ENCODE measurements at places on chromosomes 16 and 17.

GRCh38 chr16:15038689-15039088 lies 17.2 kb downstream of the NTAN1 start:
- peak; percentile 43 for DNase-seq

- DNase-seq, result no peak
Measured at GRCh38 chr16:79318143-79318899, 282.2 kb downstream of the MAF start.

- DNase-seq, result peak; percentile 24
Measured at GRCh38 chr17:29726715-29727252, 104.1 kb upstream of the CORO6 start.

- no peak for DNase-seq
Measured at GRCh38 chr17:4643676-4644075, 2.2 kb upstream of the ALOX15 start.

DNA sequence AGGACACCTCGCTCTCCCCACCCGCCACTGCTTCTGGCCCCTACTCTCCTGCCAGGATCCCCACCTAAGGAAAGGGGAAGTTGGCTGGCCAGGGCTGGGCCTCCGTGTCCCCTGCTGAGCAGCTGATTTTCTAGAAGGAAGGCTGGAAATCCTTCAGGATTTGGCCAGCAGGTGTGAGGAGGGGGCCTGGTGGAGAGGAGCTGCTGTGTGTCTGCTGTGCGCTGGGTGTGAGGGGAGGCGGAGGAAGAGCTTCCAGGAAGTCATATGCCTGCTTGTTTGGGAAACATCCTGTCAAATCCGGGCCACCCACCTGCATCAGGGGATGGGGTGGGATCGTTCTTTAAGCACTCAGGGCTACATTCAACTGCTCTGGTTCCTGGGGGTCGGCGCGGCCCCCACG lies 28.6 kb downstream of the TPSG1 start:
- DNase-seq, result no peak

GRCh38 chr17:50263331-50264262 lies 10.7 kb upstream of the TMEM92 start:
- DNase-seq, result no peak

DNA sequence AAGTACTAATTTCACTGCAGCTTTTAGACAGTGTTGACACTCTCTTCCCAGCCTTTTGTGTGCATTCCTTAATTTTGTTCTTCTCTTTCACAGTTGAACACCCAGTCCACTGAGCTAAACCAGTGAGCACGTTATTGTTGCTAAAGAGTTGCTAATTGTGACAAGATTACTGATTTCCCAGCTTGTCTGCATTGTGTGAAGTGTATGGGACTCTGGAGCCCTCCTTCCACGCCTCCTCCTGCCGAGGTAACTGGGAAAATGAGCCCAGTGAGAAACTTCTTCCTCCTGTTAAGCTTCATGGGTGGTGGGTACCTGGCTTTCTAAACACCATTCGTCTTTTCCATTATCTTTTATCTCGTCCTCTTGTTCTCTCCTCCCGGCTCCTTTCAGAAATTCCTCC lies 29.8 kb upstream of the DNAH17 start:
- DNase-seq, result no peak

DNA sequence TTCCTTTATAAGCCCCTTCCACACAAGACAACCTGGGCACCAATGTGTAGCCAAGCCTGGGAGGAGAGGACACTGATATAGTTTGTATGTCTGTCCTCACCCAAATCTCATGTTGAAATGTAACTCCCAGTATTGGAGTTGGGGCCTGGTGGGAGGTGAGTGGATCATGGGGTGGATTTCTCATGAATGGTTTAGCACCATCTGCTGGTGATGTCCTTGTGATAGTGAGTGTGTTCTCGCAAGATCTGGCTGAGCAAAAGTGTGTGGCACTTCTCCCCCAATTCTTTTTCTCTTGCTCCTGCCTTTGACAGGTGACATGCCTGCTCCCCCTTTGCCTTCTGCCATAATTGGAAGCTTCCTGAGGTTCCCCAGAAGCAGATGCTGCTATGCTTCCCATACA lies 135.8 kb downstream of the USP31 start:
- DNase-seq, result no peak

DNA sequence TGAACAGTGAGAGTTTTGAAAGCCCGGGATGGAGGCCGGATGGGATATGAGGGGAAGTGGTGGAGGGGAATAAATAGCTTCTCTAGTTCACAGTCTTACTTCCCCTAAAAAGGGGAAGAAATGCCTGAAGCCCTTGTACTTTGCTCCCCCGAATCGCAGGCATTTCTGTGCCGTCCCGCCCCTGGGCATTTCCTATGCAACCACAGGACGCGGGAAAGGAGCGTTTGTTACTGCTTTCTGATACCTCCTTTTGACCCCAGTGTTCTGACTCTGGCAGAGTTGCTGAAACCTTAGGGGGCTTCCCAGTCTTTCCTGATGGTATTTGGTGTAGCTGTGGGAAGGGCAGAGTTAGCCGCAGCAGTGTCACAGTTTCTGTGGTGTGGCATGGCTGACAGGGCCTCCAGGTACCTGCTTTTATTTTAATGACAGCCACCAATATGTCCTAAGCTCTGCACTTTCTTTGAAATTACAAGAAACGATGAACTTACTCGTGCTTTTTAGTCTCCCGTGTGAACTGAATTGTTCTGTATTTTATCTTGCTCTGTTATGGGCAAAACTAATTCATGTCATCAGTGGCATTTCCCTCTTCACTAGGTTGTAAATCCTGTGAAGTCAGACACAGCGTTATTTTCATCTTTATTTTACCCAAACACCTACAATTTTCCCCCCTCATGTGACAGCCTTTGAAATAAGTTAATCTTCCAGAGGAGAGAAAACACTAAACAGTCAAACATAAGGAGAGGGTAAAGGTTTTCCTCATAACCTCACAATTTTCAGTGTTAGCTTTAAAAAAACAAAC lies 27.1 kb downstream of the USP10 start:
- no peak for DNase-seq

DNA sequence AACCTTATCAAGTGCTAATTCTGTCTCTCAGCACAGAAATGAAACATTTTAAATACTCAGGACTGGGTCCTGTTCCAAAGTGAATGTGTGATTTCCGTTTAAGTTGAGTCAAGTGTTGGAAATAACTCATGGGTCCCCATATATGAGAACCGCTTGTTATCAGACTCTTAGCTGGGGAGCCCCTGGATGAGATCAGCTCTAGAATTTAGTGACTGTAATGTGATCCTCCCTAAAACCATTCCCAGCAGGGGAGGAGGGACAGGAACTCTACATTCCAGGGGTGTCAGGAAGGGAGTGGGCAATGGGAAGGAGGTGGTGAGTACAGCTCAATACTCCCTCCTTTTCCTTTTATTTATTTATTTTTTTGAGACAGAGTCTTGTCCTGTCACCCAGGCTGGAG lies 37.5 kb downstream of the OTOA start:
- no peak for DNase-seq

- no peak for DNase-seq
Measured at GRCh38 chr16:28158136-28158535, 53.6 kb downstream of the XPO6 start.

GRCh38 chr17:38733282-38733981 lies 3.3 kb downstream of the CISD3 start:
- DNase-seq, result no peak

- DNase-seq, result no peak
Measured at GRCh38 chr17:48577330-48577945, 712 bp downstream of the HOXB4 start.

DNA sequence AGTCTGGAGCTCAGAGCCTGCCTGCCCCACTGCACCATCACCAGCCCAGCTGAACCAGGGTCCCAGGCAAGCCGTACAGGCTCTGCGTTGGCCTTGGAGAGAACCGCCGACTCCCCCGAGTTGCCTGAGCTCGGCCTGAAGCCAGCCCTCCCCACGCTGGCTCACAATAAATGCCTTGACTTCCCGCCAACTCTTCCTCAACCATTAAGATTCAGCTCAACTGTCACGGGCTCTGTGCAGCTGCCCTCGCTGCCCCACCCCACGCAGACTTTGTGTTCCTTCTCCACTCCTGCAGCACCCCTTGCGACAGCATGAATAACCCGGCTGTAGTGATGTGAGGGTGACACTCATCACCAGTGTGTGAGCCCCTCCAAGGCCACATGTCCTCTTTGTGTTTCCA lies 4.8 kb upstream of the QPRT start:
- DNase-seq, result no peak

DNA sequence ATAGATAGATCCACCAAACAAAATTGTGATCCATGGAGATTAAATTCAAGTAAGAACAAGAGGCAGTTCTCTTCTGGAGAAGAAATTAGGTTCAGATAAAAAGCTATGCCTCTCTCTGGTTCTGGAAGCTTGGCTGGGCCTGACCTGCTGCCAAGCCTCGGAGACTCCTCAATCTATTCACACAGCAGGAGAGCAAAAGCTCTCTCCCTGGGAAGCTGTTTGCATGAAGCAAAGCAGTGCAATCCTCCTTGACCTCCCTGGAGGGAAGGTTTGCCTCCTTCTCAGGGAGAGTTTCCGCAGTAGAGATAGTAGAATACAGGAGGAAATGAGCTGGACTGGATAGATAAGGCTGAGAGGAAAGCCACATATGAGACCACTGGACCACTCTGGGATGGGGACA lies 78.1 kb upstream of the GNAO1 start:
- DNase-seq, result no peak

DNA sequence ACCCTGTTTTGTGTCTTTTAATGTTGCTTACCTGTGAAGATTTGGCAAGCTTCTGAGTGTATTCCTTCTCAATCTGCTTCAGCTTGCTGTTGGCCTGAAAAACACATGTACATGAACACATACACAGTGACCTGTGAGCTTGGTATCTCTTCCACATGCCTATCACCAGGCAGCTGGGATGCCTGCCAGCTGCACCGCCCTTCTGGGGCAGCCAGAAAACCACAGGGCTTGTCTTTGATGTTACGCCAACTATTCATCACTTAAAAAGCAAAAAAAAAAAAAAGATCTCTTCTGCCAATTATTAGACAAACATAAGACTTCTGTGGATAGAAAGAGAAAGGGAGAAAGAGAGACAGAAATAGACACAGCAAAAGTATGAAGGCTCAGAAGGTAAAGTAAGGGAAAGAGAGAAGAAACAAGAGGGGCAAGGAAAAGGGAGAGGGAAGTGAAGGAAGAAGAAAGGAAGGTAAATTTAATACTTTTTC lies 189.2 kb upstream of the AXIN2 start:
- DNase-seq, result no peak

DNA sequence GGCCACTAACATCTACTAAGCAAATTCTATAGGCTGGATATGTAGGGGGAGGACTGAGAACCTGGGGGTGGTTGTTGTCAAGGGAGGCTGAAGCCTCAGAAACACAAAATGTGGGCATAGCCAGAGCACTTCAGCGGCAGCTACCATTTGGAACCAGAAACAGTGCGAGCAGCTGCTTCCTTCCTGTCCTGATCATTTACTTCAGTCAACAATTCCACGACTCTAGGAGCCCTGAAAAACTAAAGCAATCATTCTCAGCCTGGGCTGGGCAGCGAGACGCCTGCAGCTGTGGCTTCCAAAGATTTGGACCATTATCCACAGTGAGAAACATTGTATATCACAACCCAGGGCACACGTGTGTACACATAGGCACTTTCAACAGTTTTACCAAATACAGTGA lies 93.9 kb upstream of the WSCD1 start:
- no peak for DNase-seq

- DNase-seq, result no peak
Measured at GRCh38 chr17:44354582-44355561, 8.8 kb downstream of the FAM171A2 start.

DNA sequence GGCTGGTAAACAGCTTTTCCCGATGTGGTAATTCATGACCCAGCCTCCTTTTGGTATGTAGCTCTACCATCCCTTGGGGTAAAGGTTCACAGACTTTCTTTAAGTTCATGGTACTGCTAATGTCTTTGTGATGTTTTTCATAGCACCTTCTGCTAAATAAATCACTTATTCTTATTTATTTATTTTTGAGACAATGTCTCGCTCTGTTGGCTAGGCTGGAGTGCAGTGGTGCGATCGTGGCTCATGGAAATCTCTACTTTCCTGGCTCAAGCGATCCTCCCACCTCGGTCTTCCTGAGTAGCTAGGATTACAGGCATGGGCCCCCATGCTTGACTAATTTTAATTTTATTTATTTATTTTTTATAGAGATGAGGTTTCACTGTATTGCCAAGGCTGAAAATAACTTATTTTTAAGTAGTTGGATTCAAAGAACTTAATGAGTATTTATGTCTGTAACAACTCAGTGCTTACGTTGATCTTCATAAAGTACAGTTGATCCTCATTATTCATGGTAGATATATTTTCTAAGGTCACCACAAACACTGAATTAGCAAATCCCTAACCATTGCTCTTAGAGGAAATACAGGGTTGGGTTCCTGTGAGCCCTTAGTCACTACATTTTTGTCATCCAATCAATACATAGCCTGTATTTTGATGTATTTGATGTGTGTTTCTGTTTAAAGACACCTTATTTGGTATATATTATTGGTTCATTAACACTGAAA lies 97.1 kb downstream of the SHISA9 start:
- DNase-seq, result no peak

GRCh38 chr16:6018848-6019489 lies 921.4 kb upstream of the EEF2KMT start:
- DNase-seq, result no peak

DNA sequence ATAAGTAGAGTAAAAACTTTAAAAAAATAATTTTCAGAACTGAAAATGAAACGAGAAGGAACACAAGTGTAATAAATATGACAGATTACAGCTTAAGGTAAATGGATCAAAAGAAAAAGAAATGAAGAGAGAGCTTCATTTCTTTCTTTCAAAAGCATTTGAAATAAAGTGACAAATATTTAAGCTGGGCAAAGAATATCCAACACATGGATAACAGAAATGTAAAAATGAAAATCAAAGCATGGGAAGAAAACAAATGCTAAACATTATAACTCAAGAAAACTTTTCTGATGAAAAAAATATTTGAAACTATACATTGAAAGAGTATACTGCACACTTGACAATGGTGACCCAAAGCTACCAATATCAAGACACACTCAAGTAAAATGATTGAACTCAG lies 143.6 kb upstream of the IRX5 start:
- no peak for DNase-seq

GRCh38 chr16:15721018-15721417 lies 71.0 kb downstream of the NDE1 start:
- DNase-seq, result no peak

GRCh38 chr16:65274566-65274965 lies 152.7 kb upstream of the CDH11 start:
- no peak for DNase-seq

GRCh38 chr16:29868396-29869009 lies 5.5 kb upstream of the CDIPT start:
- DNase-seq, result no peak
